Activated CD4-positive, alpha-beta T cell treated with anti-CD3 and anti-CD28 coated beads, Interleukin-2, Interleukin-6, amounts not matched to agents 100 ng/mL and 50 ng/mL, durations not matched to agents 16 hours and 8 hours (primary cell): ENCODE measurements at places on chromosomes 7 and 10.

- DNase-seq, result no peak
Measured at GRCh38 chr7:34463830-34464229, 194.2 kb upstream of the NPSR1 start.

- no peak for DNase-seq
Measured at GRCh38 chr7:33537104-33537477, 368.2 kb upstream of the BMPER start.

DNA sequence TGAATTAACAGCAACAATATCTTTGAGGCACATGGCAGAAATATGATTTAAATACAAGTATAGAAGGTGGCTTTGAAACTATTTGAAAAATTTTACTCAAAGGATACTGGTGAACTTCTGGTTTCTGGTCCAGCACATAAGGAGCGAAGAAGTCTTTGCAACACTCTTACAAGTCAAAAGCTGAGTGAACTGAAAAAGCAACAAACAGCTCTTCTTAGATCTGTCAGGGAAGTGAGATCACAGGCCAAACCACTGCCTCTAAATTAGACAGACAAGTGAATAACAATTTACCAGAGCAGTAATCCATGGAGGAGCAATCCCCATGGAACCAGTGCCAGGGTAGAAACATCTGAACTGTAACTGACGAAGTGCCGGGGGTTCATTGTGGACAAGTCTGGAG is 9.6 kb upstream of the VWC2 start:
- no peak for DNase-seq

DNA sequence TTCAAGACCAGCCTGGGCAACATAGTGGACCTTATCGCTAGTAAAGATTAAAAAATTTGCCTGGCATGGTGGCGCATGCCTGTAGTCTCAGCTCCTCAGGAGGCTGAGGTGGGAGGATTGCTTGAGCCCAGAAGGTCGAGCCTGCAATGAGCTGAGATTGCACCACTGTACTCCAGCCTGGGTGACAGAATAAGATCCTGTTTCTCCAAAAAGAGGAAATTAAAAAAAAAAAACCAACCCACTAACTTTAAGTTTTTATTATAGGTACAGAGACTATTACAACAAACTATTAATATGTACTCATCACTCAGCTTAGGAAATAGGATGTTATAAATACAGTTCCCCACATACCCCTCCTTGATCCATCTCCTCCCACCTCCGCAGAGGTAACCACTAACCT is 30.2 kb downstream of the DHTKD1 start:
- DNase-seq, result no peak

DNA sequence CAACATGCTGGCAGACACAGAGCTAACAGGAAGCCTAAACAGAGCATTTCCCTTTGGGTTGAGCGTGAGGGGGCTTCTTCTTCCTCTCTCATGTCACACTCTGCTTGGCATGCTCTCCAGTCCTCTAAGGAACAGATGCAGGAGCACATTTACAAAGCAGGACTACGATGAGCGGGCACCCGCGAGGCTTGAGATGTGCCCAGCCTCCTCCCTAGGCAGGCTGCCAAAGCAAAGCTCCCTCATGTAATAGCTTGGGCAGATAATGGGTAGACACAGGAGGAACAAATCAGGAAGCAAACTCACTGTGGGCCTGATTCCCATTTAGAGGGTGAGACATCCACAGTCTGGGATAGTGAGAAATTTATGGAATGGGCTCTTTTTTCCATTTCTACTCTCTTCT is 519.1 kb downstream of the NRG3 start:
- DNase-seq, result no peak

DNA sequence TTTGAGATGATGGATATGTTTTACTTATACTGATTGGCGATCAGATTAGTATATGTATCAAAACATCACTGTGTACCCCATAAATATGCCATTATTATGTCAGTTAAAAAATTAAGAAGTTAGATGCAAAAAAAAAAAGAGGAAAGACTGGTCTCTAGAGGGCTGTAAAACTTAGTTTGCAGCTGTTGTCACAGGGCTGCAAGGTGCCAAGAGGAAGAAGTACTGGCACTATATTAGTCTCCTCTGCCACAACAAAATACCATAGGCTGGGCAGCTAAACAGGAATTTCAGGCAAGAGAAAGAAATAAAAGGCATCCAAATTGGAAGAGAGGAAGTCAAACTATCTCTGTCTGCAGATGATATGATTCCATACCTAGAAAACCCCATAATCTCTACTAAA is 177.8 kb upstream of the PLPP4 start:
- no peak for DNase-seq
